ENCODE measurements at places on chromosomes 16 and 17. TPM values are rescaled to one million over a fixed set of nuclear protein-coding genes. Genes with fewer than 3 reads are reported as not detected.

Gene ESRP2
- total RNA-seq, result 0.14 TPM

Gene LPCAT2
- total RNA-seq, result 6.9 TPM

Gene CCL3
- total RNA-seq, result not detected

Gene ABCC11
- total RNA-seq, result 0.05 TPM

Gene IL21R
- 0.05 TPM for total RNA-seq

Gene SDK2
- 2.2 TPM for total RNA-seq

Gene ENDOV
- 11.3 TPM for total RNA-seq

Gene CNEP1R1
- total RNA-seq, result 18.9 TPM

Gene PRR29
- not detected for total RNA-seq

Gene INCA1
- 3.1 TPM for total RNA-seq

Gene LITAF
- 55.6 TPM for total RNA-seq

DNA sequence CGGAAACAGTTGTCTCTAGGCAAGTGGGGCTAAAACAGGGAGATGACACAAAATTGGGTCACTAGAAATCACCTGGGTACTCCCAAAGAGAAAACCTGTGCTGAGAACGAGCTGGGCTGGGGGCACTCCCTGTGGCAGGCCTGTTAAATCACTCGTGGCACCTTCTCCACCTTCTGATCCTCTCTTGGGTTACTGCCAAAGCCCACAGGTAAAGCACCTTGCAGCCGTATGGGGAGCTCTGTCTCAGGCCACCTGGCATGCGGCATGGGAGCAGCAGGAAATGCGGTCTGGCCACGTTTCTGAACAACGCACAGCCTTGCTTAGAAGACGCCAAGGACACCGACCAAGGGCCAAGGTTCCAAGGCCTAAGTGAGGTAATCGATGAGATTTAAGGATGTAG, 21.5 kb upstream of the ICAM2 start:
- H3K27me3 ChIP-seq, result no peaks in the 10 kb centered on the region
- H3K4me3 ChIP-seq, result no peak overlapping the region
- no peak for DNase-seq
- no peaks in the 10 kb centered on the region for H3K4me1 ChIP-seq
- peaks cover 55% of the 10 kb centered on the region for H3K36me3 ChIP-seq

GRCh38 chr16:86968866-86969265, 348.3 kb downstream of the C16orf95 start:
- no peaks in the 10 kb centered on the region for H3K27me3 ChIP-seq
- no peak overlapping the region for H3K27ac ChIP-seq
- H3K4me1 ChIP-seq, result peaks cover 3% of the 10 kb centered on the region
- H3K4me3 ChIP-seq, result no peak overlapping the region

- H3K4me3 ChIP-seq, result no peak overlapping the region
- DNase-seq, result no peak
- no peak overlapping the region for H3K27ac ChIP-seq
- H3K27me3 ChIP-seq, result peaks cover 11% of the 10 kb centered on the region
- H3K36me3 ChIP-seq, result no peaks in the 10 kb centered on the region
Observed at GRCh38 chr17:56445692-56446411, 147.6 kb upstream of the NOG start.

DNA sequence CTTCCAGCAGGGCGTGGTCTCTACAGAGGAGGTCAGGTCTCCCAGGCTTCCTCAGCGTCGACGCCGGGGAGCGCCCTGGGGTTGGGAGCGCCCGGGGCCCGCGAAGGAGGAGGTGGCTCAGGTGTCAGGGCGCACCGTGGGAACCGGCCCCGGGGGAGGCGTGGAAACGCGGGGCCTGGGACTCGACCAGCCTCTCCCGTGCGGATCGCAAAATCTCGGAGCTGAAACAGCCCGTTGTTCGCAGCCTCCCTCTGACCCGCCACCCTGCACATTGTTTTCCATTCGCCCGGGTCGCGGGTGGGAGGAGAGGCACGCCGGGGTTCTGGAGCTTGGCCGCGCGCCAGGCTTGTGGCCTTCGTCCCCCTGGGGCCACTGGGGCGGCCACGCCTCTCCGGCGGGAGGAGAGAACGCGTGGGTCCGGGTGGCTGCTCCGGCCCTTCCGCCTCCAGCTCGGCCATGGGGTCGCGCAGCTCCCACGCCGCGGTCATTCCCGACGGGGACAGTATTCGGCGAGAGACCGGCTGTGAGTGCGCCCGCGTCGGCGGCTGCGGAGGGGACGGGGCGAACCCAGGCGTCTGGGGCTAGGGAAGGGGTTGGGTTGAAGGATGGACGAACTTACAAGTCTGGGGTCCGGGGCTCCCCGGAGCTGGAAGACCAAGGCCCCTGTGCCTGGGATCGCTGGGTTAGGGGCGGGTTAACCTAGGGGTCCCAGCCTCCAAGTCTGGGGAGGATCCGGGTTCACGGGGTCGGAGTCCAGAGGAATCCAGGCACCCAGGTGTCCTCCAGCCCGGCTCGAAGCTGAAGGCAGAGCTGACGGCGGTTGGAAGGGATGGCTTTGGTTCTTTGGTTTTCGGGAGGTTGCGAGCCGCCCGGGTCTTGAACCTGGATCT, at the start of gene CHP2:
Gene CHP2 (plus strand): TSS at position 433 of the 890 bp plus-strand sequence. CDS start 24 bp downstream, at position 457.
- H3K27me3 ChIP-seq, result peaks cover 85% of the 10 kb centered on the region
- peak within 1 kb of the TSS; percentile 46 for H3K4me3 ChIP-seq
- H3K27ac ChIP-seq, result no peak within 1 kb of the TSS
- no peak for DNase-seq
- peaks cover 12% of the 10 kb centered on the region for H3K4me1 ChIP-seq
- no peaks in the 10 kb centered on the region for H3K36me3 ChIP-seq

- H3K27ac ChIP-seq, result peak overlapping the region; percentile 51
- H3K27me3 ChIP-seq, result peaks cover 8% of the 10 kb centered on the region
- H3K36me3 ChIP-seq, result no peaks in the 10 kb centered on the region
- H3K4me1 ChIP-seq, result peaks cover 9% of the 10 kb centered on the region
- DNase-seq, result no peak
- H3K4me3 ChIP-seq, result no peak overlapping the region
Observed at GRCh38 chr17:77609553-77610517, 348.7 kb upstream of the TNRC6C start.

GRCh38 chr16:67173808-67174705, 3.7 kb downstream of the NOL3 start:
- peak; percentile 88 for DNase-seq
- H3K4me1 ChIP-seq, result peaks cover 71% of the 10 kb centered on the region
- peak overlapping the region; percentile 96 for H3K27ac ChIP-seq
- H3K36me3 ChIP-seq, result peaks cover 16% of the 10 kb centered on the region
- H3K27me3 ChIP-seq, result no peaks in the 10 kb centered on the region

DNA sequence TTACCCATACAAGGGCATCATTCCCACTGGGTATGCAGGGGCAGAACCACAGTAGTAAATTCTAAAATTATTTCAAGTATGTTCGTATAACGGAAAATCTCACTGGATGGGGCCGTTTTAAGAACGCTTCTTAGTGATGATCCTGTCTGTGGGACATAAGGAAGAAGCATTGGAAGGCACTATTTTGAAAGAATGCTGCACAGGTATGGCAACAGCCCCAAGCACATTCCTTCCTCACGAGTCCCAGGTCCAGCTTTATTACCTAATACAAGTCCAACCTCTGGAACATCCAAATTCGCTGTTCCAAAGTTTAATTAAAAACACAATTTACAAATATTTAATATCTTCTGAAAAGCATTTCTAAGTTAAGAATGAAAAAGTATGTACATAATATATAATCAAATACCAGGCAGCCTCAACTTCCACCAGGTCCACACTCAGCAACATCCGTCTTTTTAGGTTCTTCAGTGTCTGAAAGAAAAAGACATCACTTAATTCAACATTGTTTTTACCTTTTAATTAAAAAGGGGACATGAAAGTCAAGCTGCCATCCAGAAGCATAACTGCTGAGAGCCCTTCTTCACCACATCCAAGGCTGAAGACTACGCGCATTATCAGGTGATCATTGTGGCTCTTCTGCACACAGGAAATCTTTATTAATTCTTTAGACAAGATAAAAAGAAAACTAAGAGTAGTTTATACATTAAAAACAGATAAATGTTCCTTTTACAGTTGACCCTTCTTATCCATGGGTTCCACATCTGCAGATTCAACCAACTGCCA, 49.8 kb downstream of the BRD7 start:
- H3K27ac ChIP-seq, result no peak overlapping the region
- DNase-seq, result no peak
- H3K4me1 ChIP-seq, result peaks cover 4% of the 10 kb centered on the region
- H3K36me3 ChIP-seq, result peaks cover 84% of the 10 kb centered on the region

GRCh38 chr17:4520894-4521600, 22.4 kb downstream of the SPNS2 start:
- H3K27me3 ChIP-seq, result no peaks in the 10 kb centered on the region
- H3K4me1 ChIP-seq, result peaks cover 51% of the 10 kb centered on the region
- H3K4me3 ChIP-seq, result no peak overlapping the region
- DNase-seq, result no peak
- H3K36me3 ChIP-seq, result no peaks in the 10 kb centered on the region
- H3K27ac ChIP-seq, result peak overlapping the region; percentile 93

- no peaks in the 10 kb centered on the region for H3K4me1 ChIP-seq
- DNase-seq, result no peak
- H3K27me3 ChIP-seq, result peaks cover 83% of the 10 kb centered on the region
- no peaks in the 10 kb centered on the region for H3K36me3 ChIP-seq
Observed at GRCh38 chr16:19936441-19936840, 51.8 kb upstream of the GPRC5B start.

- peaks cover 44% of the 10 kb centered on the region for H3K4me1 ChIP-seq
- DNase-seq, result no peak
- H3K36me3 ChIP-seq, result peaks cover 33% of the 10 kb centered on the region
- H3K27me3 ChIP-seq, result no peaks in the 10 kb centered on the region
- H3K4me3 ChIP-seq, result no peak overlapping the region
Observed at GRCh38 chr17:16417896-16418684, 2.7 kb downstream of the TRPV2 start.

DNA sequence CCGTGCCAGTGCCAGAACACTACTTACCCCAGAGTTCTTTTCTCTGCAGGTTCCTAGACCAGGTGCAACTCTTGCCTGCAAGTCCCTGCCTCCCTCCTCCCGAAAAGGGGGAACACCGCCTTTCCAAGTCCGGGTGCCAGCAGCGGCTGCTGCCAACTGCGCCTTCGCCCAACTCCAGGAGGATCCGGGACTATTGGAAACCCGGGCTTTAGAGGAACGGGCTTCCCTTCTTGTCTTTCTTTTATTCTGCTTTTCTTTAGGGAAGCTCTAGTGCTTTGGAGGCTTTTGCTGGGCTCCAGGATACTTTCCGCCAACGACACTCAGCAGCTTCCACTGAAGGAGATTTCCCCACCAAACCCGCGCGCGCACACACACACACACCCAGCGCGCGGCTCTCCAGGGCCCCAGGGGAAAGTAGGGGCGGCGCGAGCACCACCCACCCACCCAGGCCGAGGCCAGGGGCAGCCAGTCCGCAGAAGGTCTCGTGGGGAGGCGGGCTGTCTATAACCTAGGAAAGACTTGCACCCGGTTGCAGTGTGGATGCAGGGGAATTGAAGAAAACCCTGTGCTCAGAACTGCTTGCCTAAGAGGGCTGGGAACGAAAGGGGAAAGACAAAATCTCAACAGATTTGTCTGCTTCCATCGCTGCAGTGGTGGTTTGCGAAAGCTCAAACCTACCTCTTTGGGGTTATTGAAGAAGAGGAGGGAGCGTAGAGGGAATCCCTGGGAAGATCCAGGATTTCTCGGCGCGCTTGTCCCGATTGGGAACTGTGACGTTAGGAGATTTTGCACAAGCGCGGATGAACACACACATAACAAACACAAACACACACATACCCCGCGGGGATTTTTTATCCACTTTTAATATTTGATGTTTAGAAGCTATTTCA, 977 bp upstream of the CA10 start:
- no peak for DNase-seq
- no peaks in the 10 kb centered on the region for H3K4me1 ChIP-seq
- H3K36me3 ChIP-seq, result no peaks in the 10 kb centered on the region

GRCh38 chr17:29341726-29342125, 47.8 kb upstream of the NUFIP2 start:
- no peaks in the 10 kb centered on the region for H3K36me3 ChIP-seq
- H3K27me3 ChIP-seq, result peaks cover 5% of the 10 kb centered on the region
- H3K27ac ChIP-seq, result no peak overlapping the region
- DNase-seq, result no peak

GRCh38 chr17:51159604-51160003, 6.2 kb downstream of the NME1 start:
- H3K27me3 ChIP-seq, result no peaks in the 10 kb centered on the region
- no peak for DNase-seq

- H3K36me3 ChIP-seq, result no peaks in the 10 kb centered on the region
- H3K27ac ChIP-seq, result peak overlapping the region; percentile 92
- DNase-seq, result no peak
- H3K4me3 ChIP-seq, result peak overlapping the region; percentile 94
- H3K27me3 ChIP-seq, result no peaks in the 10 kb centered on the region
Observed at GRCh38 chr17:41919840-41920579, 1.3 kb upstream of the ACLY start.

- H3K36me3 ChIP-seq, result no peaks in the 10 kb centered on the region
- no peak for DNase-seq
- no peak overlapping the region for H3K27ac ChIP-seq
- no peak overlapping the region for H3K4me3 ChIP-seq
- H3K27me3 ChIP-seq, result no peaks in the 10 kb centered on the region
- H3K4me1 ChIP-seq, result peaks cover 35% of the 10 kb centered on the region
Observed at GRCh38 chr17:2198927-2199326, 104.7 kb downstream of the SMG6 start.

DNA sequence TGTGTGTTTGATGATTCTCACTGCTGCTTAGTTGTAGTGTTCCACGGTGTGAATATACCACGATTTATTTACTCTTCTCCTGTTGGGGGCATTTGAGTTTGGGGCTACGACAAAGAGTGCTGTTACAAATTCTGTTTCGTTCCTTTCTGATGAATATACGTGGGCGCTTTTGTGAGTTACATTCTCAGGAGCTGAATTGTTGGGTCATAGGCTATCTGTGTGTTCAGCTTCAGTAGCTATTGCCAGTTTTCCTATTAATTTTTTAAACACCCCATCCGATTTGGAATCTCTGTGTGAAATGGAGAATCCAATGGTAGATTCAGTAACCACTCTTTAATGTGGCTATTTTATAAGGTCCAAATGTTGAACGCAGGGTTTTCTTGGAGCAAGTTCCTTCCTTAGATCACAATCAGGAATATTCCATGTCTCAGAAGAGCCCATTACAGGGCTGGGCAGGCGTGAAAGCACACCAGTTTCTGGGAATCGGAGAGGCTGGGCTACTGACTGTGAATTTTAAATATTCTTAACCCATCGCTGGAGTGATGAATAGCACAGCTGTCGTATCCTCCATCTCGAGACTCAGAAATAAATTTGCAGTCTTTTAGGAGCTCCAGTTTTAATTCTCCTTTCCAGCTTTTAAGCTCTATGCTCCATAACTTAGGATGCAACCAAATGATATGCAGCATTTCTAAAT, 115.9 kb downstream of the PITPNC1 start:
- peaks cover 55% of the 10 kb centered on the region for H3K4me1 ChIP-seq
- no peaks in the 10 kb centered on the region for H3K36me3 ChIP-seq
- no peaks in the 10 kb centered on the region for H3K27me3 ChIP-seq
- H3K27ac ChIP-seq, result peak overlapping the region; percentile 89

DNA sequence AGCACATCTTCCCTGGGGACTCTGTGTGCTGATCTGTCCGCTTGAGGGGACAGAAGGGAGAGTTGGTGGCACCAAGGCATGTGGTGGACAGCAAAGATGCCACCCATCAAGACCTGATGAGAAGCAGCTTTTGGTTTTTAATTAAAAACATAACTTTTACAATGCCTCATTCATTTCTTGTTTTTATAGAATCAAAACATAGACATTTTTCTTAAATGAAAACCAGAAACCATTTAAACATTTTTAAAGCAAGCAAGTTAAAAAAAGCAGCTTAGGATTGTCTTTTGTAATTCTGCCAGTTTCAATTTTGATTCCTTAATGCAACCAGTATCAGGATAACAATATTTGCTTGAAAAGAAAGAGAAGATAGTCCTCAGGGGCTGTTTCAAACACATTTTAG, 123.7 kb upstream of the AXIN2 start:
- H3K27me3 ChIP-seq, result no peaks in the 10 kb centered on the region
- no peak for DNase-seq

GRCh38 chr17:57898487-57899311, 48.9 kb upstream of the MRPS23 start:
- H3K27me3 ChIP-seq, result no peaks in the 10 kb centered on the region
- H3K4me3 ChIP-seq, result peak overlapping the region; percentile 11
- peaks cover 100% of the 10 kb centered on the region for H3K4me1 ChIP-seq
